ENCODE measurements at places on chromosomes 12 and 14.

DNA sequence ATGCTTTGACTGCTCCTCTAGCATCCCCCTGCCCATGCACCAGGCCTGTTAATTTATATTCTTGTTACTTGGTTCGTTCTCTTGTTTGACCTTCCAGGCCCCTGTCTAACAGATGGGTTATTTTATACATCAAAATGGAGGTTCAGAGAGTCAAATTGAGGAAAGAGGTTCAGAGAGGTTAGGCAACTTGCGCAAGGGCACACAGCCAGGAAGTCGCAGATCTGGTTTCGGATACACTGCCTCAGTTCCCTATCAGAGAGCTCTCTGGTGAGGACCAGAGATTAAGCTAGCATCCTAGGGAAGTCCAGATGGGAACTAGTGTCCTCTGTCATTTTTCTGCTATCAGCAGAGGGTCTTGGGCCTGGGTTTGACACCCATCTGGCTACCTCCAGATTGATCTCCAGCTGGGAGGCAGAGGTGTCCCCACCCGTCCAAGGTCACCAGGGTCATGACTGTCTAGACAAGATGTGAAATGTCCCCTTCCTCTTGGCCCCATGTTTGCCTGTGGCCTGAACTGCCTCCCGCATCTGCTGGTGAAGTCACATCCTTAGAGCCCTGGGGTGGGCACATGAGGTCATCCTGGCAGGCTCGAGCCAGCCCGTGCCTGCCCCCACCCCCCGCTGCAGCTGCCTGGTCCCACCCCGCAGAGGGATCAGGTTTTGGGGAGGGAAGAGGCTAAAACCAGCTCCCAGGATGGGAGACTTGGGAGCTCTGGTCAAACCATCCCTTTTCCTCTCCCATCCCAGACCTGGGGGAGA, 84.3 kb upstream of the NCOR2 start:
- no peak for DNase-seq

DNA sequence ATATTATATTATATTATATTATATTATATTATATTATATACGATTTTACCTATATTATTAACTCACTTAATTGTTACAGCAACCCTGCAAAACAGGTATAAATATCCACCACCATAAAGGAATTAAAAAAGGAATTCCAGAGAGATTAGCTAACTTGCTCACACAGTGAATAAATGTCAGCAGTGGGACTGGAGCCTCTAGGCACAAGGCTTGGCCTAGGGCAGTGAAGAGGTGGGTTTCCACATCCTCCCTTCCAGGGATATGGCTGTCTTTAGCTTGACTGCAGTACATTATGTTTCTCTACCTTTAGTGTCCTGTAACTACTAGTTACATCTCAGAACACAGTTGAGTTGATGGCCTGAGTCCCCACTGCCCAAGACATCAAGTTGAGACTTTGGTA, 166.9 kb downstream of the SLC15A5 start:
- no peak for DNase-seq

GRCh38 chr12:20810487-20810886, at the start of gene SLCO1B3:
SLCO1B3 (plus strand) TSS chr12:20810705; CDS start chr12:20815739, 5,034 bp downstream.
- no peak for DNase-seq

- no peak for DNase-seq
Observed at GRCh38 chr12:47901063-47901717, 3.6 kb downstream of the VDR start.
